ENCODE measurements at places on chromosomes 12 and 14.
A peak's percentile ranks its signal among the peaks of the same experiment; 100 is the strongest.

DNA sequence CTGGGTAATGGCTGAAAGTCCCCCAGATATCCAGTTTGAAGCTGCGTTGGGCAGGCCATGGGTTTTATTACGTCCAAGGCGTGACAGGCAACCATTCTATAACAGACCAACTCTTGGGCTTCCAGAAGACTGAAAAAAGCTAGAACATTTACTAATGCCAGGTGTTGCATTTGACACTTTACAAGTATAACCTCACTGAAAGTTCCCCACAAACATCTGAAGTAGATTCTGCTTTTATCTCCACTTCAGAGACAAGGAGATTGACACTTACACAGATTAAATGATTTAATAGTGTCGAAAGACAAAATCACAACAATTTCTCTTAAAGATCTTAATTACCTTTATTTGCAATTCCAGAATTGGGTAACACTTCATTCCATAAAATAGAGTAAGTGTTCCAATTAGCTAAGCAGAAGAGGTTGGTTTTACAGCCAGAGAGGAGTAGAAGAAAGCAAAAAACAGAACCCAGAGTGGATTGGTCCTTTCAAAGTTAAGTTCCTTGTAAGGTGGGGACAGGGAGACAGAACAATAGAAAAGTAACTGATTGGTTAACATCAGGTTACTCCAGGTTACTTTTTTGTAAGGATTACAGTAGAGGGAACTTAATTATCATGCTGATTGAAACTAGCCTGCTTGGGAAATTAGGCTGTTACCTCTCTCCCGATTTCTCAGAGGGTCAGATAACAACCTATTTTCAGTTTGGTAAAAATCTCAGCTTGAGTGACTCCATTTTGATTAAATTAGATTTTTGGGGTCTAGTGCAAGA, 11.3 kb downstream of the SOCS2 start:
- DNase-seq: no peak
- peaks cover 23% of the 10 kb centered on the region for H3K36me3 ChIP-seq
- peaks cover 23% of the 10 kb centered on the region for H3K27me3 ChIP-seq

- no peaks in the 10 kb centered on the region for H3K27me3 ChIP-seq
- peaks cover 13% of the 10 kb centered on the region for H3K36me3 ChIP-seq
These were observed 55.6 kb downstream of the NT5DC3 start for GRCh38 chr12:103785243-103786031.

DNA sequence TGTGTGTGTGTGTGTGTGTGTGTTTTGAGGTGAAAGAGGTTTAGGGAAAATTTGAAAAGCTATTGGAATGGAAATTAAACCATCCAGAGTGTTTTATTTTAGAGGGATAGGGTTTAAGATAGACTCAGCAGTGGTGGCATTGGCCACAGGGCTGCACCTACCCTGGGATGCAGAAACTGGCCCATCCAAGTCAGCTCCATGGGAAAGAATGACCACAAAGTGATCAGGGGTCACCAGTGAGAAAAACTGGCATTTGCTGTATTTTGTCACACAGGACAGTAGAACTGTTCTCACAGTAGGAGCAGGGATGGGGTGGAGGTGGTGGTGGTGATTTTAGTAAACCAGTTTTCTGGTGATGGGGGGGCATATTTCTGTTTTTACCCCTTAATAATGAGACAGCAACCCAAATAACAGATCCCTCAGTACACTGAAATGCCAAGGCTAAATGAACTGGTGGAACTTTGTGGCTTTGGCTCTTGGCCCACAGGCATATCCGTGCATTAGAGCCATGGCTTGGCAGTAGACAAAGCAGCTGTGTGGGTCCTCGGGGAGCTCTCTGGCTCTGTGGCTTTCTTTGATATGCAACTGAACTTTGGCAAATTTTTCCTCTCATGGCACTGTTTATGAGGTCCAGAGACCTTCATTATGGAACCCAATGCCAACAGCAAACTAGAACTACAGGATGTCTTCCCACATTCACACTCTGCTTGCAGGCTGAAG, 348.3 kb downstream of the ZFP36L1 start:
- no peak overlapping the region for H3K27ac ChIP-seq
- no peak overlapping the region for H3K4me3 ChIP-seq
- no peaks in the 10 kb centered on the region for H3K36me3 ChIP-seq
- no peaks in the 10 kb centered on the region for H3K4me1 ChIP-seq

GRCh38 chr12:48980953-48981756, 3.0 kb downstream of the WNT1 start:
- peak overlapping the region; percentile 48 for H3K27ac ChIP-seq
- DNase-seq: no peak
- H3K36me3 ChIP-seq: no peaks in the 10 kb centered on the region
- peak overlapping the region; percentile 68 for H3K4me3 ChIP-seq
- H3K27me3 ChIP-seq: peaks cover 84% of the 10 kb centered on the region

DNA sequence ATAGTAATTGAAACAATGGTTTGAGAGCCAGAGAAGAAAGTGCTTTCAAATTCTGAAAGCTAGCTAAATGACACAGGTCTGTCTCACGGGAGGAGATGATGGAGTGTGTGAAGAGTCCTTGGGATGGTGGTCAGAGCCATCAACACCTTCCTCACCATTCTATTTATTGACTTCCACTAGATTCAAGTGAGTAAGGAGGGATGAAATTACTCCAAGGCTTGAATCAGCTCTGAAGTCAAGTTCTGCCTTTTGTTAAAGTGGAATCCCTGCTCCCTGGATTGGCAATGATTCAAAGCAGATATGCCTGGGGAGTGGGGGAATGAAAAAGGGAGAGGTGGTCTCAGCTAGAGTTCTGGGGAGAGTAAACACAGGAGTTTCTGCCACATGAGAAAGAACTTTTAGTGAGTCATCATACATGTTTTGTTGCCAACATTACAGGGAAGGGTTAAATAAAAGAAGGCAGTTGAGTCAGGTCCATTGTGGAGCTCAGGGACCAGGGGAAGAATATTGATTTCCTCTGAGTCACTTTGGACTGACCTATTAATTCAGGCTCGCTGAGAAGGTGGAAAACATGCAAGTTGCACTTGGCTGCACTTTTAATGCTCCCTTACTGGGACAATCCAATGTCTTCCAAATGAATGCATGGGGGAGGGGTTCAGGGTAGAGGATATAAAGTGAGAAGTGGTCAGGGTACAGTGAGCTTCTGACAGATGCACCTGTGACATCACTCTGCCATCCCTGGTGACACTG, 142.7 kb downstream of the TBX5 start:
- no peaks in the 10 kb centered on the region for H3K27me3 ChIP-seq
- no peaks in the 10 kb centered on the region for H3K36me3 ChIP-seq

DNA sequence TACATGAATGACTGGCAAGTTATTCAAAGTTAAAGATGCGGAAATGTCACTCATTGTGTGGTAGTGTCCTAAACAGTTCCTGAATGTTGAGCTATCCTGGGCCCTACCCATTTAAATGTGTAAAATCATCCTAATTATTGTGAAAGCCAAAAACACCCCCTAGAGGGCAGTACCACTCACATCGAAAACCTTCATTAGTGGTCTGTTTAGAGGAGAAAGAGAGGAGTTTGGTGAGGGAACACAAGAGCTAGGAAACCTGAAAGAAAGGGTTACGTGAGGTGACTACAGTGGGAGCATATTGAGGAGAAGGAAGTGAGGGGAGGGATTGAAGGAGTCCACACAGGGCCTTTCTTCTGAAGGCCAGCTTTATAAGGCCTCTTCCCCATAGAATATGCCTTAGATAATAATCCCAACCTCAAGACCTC, 2.5 kb upstream of the TEP1 start:
- peaks cover 21% of the 10 kb centered on the region for H3K4me1 ChIP-seq
- H3K27me3 ChIP-seq: no peaks in the 10 kb centered on the region
- no peaks in the 10 kb centered on the region for H3K36me3 ChIP-seq
- no peak for DNase-seq

All from activated T-helper 2 cell treated with anti-CD3 and anti-CD28 coated beads, Interferon-gamma antibody, Interleukin-2, Interleukin-4, amounts not matched to agents 10 μg/mL and 5 μg/mL and 100 μg/mL, durations not matched to agents 14 hours and 24 hours and 36 hours (primary cell).